Smooth muscle cell of the brain vasculature (primary cell): ENCODE measurements at places on chromosomes 1 and 21.

GRCh38 chr1:220221269-220221668 lies 51.0 kb downstream of the RAB3GAP2 start:
- DNase-seq = no peak

DNA sequence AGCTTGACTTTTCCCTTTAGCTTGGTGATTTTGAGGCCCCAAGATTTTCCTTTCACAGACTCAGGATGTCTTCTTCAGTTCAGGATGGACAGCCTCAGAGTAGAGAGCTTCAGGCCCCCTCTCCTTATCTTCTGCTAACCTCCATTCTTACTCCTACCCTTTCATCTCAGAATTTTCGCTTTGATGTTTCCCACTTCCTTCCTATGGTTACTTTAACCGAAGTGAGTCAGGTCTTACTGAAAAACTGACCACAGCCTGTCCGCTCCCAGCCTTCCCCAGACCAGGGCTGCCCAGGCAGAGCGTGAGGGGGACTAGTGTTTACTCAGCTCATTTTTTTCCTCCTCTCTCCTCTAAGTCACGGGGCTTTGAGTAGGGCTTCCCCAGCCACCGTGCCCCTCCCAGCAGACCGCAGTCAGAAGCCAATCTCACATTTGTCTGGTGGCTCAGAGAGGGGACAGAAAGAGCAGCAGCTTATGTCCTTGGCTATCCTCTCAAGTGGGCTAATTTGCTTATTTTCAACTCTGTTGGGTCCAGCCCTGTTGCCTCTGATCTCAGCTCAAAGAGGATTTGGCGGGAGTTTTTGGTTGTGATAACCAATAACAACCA lies 4.2 kb upstream of the IL19 start:
- no peak for DNase-seq

DNA sequence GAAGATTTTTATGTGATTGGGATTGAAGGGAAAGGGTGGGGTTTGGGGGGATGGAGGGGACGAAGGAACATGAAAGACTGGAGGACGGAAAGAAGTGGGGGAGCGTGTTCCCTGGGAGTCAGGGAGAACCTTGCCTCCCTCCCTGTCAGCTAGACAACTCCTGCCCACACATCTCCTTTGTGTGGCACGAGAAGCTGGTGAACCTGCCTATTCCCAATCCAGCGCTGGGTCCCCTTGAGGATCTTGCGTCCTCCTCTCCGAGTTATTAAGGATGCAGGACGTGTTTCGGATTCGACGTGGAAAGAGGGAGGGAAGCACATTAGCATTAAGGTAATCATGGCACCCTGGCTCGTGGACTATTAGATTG lies 1.4 kb downstream of the LRRC7 start:
- no peak for DNase-seq

- no peak for DNase-seq
These were observed 636 bp downstream of the WARS2 start for GRCh38 chr1:119139857-119140176.

DNA sequence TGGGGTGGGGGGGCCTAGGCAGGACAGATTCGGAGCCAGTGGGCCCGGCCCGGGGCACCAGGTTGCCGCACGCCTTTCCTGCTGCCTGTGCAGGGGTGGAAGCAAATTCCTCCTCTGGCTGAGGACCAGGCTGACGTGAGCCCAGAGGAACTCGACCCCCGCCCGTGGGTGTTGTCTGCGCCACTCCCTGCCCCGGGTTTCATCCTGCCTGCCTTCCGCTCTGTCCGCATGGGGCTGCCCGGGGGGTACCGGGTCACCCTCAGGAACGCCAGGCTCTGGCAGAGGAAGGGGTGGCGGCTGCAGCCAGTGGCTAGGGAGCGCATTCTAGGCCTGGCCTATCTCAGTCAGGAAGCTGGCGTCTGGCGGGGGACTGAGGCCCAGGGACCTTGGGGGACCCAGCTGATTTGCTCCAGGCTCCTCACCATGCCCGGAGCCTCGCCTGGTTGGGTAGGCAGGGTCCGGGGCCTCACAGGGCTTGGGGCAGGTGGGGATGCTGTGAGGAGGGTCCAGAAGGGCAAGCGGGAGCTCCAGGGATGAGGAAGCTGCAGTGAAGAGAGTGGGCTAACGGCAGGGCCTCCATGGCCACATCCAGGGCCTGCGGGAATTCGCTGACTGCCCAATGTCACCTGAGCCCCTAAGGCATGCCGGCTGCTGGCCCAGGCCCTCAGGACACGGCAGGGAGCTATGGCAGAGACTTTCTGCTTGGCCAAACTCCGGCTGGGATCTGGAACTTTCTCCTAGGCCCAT lies 2.4 kb upstream of the IBA57 start:
- DNase-seq = no peak

DNA sequence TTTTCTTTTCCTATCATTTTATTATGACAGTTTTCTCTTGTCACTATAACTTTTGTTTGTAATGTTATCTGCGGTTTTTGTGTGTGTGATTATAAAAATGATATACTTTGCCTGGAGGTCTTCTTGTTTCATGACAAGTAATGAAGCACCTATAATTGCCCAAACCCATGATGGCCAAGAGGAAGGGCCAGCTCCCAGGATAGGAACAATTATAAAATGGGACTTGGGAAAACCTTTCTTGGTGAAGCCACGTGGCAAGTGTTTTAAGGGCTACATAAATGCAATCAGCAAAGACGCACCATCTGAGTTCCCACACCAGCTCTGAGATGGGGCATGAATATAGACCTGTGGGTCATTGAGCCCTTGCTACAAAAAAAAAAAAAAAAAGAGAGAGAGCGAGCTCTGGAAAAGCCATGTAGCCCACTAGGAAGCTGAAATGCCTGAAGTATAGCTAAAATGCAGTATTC lies 462.6 kb upstream of the RUNX1 start:
- no peak for DNase-seq

- no peak for DNase-seq
These were observed 1077.2 kb downstream of the TTLL7 start for GRCh38 chr1:82921759-82922158.

- DNase-seq = no peak
These were observed 43.7 kb downstream of the ITPKB start for GRCh38 chr1:226695335-226695900.

GRCh38 chr21:32779983-32780382 lies 8.4 kb upstream of the PAXBP1 start:
- DNase-seq = no peak

DNA sequence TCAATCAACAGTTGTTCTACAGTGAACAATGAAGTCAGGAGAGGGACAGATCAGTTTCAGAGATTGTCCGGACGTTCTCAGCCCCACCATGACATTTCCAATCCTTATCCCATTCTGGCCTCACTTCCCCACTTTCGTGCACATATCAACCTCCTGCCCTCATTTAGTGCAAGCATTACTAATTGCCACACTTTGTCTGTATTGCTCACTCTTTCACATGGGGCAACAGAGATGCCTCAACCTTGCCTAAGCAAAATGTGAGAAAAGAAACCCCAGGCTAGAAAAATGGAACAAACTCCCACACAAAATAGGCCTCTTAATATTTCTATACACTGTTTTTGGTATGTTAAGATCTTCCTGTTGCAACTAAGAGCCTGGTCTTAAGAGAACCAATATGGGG lies 8.9 kb upstream of the RGS1 start:
- no peak for DNase-seq

GRCh38 chr1:68594851-68595250 lies 98.0 kb upstream of the DEPDC1 start:
- DNase-seq = no peak

- DNase-seq = no peak
These were observed 5.3 kb downstream of the C1orf159 start for GRCh38 chr1:1110561-1110971.

- no peak for DNase-seq
These were observed 48.5 kb upstream of the HAO2 start for GRCh38 chr1:119320100-119320499.

DNA sequence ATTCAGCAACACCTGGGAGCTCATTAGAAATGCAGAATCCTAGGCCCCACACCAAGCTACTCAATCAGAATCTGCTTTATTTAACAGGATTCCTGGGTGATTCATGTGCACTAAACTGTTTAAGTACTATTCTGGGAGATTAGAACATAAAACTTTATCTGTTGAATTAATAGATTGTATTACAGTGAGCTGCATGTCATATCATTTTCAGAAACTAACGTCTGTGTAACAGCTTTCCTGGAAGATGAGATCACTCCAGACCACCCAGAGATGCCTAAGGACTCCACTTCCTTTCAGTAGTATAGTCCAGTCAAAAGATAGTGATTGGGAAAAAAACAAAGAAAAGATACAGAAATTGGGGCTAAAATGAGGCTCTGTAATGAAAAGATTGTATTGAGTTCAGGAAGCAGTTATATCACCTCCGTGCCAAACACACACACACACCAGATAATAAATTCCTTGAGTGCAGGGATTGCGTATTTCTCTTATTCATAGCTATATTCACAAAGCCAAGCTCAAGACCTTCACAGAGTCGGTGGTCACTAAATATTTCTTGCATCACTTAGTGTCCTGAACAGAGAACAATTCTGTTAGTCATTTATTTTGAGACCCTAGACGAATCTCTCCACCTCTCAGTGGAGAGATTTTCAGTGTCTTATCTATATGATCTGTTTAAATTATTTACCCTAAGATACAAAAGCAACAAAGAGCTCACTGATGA lies 178.2 kb downstream of the DSCAM start:
- DNase-seq = no peak

DNA sequence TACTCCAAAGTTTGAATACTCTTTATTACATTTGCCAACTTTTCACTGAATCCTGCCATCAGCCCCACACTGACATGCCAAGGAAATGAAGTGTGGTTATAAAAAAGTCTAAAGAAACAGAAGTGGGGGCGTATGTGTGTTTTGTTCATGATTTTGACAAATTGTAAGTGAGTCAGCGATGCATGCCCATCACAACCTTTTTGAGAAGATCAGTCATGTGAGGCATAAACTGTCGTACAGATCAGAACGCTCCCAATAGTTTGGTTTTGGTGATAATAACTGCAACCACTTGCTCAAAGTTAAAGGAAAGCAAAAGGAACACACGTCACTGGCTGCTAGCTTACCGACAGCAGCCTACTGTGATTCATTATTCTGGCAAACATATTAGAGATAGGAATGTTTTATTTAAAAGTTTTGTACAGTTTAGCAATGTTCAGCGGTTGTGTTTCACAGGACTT lies 95.6 kb downstream of the RGS2 start:
- DNase-seq = no peak

DNA sequence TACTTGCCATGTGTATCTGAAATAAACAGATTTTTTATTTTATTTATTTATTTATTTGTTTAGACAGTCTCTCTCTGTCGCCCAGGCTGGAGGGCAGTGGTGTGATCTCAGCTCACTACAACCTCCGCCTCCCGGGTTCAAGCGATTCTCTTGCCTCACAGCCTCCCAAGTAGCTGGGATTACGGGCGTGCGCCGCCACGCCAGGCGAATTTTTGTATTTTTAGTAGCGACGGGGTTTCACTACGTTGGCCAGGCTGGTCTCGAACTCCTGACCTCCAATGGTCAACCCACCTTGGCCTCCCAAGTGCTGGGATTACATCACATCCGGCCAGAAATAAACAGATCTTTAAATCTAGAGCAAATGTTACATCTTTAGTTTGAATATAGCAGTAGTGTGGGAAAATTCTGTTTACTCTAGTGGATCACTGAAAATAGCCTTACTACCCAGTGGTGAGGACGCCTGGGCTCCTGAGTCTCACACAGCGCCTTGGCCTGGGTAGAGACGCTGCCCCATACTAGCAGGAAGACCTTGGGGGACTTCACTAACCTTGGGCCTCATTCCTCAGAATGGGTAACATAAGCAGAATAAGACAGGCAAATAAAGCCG lies 709 bp downstream of the GART start:
- DNase-seq = no peak

GRCh38 chr1:6243053-6243834 lies 735 bp upstream of the HES3 start:
- DNase-seq = no peak

GRCh38 chr1:54714881-54715492 lies 674 bp upstream of the TTC4 start:
- no peak for DNase-seq

DNA sequence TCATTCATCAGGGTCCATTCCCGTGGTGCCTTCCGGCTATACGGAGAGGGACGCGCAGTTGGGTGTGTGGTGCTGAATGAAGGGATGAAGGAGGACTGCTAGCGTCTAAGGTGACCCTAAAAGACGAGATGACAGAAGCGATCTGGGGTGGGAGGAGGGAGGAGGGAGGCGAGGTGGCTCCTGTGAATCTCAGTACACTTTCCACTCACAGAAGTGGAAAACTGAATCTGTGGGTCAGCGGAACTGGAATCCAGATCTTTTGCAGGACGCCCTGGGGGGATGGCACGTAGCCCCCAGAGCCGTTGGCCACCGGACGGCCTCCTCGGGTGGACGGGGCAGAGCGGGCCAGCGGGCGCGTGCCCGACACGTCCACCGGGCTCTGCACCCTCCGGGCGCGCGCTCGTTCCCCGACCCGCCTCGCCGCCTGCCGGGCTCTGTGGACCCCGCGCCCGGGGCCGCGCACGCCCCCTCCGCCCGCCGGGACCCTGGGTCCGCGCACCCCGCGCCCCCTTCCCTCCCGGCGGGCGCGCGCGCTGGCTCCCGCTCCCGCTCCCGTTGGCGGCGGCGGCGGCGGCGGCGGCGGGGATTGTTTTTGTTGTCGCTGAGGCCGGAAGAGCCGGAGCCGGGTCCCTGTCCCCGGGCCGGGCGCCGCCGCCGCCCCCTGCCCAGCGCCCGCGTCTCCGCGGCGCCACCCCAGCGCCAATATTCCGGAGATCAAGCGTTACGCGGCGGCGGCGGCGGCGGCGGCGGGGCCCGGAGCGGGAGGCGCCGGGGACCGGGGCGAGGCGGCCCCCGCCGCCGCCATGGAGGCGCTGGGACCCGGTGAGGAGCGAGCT lies at the start of gene AGO4:
Gene AGO4, plus strand, starts transcription at position 403 of the 836 bp plus-strand sequence. Its CDS starts 401 bp downstream, at position 804.
- no peak for DNase-seq

GRCh38 chr1:8381618-8382017 lies 63.7 kb downstream of the SLC45A1 start:
- no peak for DNase-seq

- DNase-seq = no peak
These were observed 618.4 kb upstream of the USP24 start for GRCh38 chr1:55833529-55834091.

DNA sequence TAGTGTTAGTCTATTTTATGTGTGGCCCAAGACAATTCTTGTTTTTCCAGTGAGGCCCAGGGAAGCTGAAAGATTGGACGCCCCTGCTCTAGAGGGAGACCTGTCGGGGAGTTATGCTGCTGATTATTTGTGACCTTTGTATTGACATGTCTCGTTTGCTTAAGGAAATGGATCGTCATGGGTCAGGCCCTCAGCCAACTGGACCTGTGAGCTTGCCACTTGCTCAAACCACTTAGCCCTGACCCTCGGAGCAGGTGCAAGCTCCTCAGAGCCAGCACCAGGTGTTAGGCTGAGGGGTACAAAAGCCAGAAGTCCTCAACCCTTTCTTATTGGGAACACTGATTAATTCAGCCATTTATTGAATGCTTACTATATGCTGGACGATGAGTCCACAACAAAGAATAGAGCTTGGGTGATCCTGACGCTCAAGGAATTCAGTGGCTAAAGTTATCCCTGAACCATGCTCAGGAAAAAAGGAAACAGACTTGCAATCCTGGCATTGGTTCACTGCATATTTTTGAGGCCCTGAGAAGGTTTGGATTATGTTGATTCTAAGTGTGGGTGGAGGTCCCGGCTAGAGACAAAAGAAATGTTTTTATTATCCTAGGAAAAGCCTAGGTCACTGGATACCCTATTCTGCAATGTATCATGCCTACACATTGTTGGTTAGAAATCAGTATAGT lies 19.0 kb downstream of the TGFB2 start:
- DNase-seq = no peak
